CD4-positive, alpha-beta T cell treated with Interferon gamma for 1 hour (primary cell): ENCODE measurements at places on chromosomes 12 and 14.

GRCh38 chr12:132600048-132601032 lies 10.0 kb downstream of the LRCOL1 start:
- DNase-seq: peak; percentile 26

DNA sequence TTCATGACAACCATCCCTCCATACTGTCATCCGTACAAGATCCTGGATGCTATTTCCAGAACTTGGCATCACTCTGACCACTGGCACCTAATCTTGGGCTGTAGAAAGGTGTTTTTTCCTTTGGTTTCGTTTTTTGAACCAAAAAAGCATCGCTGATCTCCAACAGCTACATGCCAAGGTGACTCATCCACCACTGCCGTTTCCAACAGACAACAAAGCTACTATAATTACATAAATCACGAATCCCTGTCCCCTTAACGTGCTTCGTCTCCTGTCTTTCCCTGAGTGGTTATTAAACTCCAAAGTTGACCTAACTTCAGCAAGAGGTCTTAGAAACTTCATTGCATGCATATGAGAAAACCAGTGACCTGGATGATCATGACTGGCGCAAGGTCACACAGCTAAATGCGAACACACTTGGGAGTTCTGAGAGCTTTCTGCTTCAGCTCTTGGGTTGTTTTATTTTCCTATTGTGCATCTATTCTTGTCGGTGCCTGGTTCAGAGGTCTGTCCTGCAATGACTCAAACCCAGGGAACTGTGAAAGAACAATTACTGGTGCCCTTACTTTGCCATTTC lies 99.9 kb downstream of the PPM1H start:
- no peak for DNase-seq

DNA sequence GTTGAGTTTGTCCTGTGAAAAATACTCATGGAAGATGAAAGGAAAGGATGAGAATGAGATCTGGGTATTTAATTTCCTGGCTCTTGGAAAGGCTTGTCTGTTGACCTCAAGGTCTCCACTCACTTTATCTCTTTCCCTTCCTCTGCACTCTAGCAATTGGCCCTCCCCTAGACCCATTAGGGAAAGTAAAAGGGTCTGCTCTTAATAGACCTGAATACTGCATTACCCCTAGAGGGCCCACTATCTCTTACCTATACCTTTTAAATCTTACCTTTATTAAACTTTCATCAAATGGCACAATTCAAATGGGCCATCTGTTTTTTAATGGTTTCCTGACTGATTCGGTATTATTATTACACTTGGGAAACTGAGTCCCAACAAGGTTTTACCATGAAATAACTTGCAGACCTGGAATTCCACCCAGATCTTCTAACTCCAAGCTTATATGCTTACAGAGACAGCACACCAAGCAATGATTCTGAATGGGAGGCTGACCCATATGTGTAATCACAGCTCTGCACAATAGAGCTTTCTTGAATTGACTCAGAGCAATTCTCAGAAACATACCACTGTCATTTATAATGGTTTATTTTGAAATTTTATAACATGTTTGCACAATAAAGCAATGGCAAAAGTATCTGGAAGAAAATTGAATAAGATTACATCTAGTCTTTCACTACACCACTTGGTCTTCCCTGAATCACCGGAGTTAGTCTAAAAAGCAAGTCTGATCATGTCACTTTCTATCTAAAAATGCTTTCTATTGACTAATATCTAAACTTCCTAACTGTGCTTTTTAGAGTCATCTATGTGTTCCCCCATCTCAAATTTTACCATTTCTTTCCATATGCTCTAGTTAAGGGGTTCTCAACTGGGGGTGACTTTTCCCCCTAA lies 618.5 kb downstream of the NRXN3 start:
- DNase-seq: no peak

GRCh38 chr14:27672047-27672446 lies 1074.2 kb upstream of the NOVA1 start:
- DNase-seq: no peak

DNA sequence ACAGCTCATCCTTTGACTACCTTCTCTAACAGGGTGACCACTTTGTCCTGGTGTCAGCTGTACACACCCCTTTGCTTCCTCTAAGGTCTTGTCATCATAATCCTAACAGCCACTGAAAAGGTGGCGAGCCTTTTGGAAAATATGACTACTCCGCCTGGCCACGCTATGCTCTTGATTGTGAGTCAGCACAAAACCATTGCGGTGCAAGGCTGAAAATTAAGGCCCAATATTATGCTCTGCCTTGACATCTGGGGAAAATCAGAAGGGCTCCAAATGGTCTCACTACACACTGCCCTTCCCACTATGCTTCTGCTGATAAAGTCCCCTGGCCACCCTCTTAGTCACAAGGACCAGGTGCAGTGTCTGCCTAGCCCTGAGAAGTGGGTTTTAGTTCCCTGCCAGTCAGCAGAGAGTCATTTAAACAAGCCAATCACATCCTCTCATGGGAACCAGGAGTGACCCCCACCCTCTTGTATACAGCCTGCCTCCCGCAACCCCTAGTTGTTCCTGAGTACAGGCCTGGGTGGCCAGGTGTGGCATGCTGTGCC lies 34.3 kb downstream of the FGD6 start:
- no peak for DNase-seq

DNA sequence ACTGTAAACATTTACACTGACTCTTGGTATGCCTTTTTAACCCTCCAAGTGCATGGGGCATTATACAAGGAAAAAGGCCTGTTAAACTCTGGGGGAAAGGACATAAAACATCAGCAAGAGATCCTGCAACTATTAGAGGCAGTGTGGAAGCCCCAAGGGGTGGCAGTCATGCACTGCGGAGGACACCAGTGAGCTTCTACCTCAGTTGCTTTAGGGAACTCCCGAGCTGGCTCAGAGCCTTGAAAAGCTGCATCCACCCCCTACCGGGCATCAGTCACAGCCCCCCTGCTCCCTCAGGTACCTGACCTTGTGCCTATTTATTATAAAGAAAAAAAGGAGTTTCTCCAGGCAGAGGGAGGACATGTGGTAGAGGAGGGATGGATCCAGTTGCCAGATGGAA lies 695.6 kb upstream of the LMO3 start:
- DNase-seq: no peak

DNA sequence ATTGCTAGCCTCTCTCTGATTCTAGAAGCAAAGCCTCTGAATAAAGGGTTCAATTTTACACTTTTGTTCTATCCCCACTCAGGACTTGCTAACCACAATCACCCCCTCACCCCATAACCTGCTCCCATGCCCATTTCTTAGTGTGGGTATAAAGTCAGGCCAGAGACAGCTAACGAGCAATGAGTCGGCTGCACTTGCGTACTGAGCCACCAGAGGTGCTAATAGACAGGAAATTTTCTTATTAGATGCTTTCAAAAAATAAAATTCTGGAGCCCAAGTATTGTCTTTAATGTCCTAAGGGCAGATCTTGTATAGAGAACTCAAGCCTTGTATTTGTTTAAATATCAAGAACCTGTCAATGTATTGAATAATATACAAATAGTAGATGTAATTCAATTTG lies 256.9 kb downstream of the SYT1 start:
- no peak for DNase-seq

DNA sequence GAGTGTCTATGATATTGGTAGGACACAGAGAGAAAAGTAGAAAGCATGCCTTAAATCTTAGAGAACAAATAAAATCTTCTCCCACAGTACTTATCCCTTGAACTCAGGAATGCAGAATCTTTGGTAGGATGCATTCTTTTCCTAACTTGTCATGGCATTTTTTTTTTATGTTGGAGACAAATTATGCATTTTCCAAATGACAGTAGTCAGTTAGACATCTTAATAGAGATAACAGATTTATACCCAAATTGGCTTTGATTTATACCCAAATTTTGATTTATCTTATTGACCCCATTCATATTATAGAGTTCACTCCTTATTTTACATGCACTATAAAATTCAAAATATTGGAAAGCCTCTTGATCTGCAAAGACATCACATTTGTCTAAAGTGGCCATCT lies 132.9 kb downstream of the CNTN1 start:
- DNase-seq: no peak

- no peak for DNase-seq
Measured at GRCh38 chr14:72909163-72909562, 15.3 kb upstream of the DPF3 start.

GRCh38 chr14:92973798-92974372 lies 50.9 kb downstream of the CHGA start:
- no peak for DNase-seq

DNA sequence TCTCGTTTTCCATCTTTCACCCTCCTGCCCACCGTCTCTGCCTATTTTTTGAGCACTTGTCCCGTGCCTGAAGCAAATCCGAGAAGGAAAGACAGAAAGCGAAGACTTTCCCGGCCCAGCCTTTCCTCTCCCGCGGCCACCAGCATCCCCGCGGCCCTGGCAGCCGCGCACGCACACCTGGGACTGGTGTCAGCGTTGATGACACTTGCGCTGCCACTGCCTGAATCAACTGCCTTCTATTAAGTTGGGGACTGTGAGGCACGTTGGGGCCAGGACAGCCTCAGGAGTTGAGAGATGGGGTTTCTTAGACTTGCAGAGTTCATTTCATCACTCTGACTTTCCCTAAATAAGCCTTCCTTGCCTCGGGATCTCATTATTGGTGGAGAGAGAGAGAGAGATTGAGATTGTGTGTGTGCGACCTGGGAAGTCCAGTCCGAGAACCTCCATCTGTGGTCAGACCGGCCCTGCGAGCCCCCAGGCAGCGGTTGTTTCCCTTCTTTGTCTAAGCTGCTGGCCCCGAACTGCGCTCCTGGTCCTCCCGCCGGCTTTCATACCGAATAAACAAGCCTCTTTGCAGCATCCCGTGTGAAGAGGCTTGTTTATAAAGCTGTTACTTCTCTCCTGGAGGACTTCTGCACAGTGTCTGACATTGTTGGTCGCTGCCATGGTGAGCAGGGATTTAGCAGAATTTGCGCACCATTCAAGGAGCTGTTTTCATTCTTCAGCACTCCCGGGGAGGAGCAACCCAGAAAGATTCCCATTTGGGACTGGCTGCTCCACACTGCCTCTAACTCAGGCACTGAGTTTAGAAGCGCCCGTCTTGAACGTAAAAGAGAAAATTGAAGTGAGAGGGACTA lies 1.5 kb downstream of the PDZRN4 start:
- DNase-seq: no peak

DNA sequence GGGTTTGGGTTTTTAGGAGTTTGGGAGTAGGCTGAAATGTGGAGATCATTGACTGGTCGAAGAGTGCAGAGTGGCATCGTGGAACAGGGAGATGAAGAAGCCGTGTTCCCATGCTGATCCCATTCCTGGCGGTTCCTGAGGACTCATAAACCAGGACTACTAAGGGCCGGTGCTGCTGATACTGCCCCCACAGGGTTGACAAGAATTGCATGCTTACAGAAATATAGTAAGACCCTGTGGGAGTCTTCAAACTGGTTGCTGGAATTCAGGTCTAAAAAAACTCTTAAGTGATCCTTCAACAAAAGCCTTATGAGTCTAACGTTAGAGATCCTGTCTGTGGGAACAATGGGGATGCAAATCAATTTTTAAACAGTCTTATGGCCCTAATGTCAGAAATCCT lies 64.0 kb upstream of the ARHGAP5 start:
- DNase-seq: no peak

- DNase-seq: peak; percentile 71
Measured at GRCh38 chr12:67482751-67483661, 165.5 kb upstream of the DYRK2 start.
